IPS DF 19.7 (cell line): ENCODE measurements at places on chromosomes 4 and X.

GRCh38 chrX:71992711-71993110 is 82.1 kb downstream of the NHSL2 start:
- DNase-seq, result no peak

- DNase-seq, result no peak
These were observed 22.3 kb upstream of the SORCS2 start for GRCh38 chr4:7170012-7170411.

- no peak for DNase-seq
These were observed 12.3 kb upstream of the ADH5 start for GRCh38 chr4:99100876-99101275.

DNA sequence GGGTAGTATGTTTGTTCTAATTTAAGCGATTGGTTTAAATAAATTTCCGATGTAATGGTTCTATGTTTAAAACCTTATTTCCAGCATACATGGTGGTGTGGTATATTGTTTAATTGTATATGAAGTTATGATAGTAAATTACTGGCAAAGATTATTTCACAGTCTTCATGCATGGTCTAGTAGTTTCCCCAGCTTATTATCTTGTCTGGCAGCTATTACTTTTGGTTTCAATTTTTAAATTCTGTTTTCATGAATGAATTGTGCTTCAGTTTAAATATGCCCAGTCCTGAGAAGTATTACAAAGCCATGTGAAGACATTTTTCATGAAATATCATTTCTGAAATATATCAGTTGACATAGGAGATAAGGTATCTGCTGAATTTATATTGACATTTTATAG is 6.3 kb downstream of the ALG13 start:
- no peak for DNase-seq

DNA sequence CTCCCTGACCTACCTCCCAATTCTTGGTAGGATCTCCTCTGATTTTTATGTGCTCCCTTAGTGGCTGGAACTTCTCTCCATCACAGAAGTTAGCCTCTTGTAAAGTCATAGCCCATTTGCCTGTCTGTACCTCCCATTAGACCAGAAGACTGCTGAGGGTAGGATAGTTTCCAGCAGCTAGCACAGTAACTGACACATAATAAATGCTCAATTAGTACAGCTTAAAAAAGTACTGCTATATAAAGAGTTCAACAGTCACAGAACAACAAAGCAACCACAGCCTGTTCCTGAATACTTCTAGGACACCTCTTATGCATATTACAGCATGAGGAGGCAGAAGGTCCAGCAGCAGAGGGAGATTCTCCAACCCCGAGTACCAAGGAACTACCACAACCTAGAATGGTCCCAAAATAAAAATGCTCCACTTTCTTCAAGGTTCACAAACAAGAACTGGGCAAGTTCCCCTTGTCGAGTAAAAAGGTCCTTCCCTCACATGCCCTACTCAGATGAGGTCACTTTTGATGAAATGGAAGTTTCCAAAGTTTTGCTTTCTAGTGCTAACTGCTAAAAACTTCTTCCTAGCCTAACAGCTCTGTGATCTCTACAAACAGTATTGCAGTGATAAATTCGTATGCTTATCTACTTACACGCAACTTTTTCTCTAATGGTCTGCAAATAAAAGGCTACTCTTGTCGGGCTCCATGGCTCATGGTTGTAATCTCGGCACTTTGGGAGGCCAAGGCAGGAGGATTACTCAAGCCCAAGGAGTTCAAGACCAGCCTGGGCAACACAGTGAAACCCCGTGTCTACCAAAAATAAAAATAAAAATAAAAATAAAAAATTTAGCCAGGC is 12.8 kb downstream of the MECP2 start:
- no peak for DNase-seq

DNA sequence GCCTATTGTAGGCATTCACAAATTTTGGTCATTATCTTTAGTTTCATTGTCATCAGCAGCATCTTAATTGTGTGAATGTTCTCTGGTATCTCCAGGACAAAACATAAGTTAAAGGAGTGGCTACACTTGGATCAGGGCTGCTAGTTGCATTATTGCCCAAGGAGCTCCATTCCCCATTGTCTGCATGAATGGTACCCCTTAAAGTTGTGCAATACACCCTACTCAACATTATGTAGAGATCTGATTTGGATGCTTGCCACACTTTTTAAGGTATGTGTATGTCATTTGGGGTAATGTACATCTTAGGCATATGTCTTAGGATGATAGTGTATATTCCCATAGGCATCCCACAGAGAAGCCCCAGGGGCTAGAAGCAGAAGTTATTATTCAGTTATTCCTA is 2.9 kb downstream of the GRXCR1 start:
- DNase-seq, result no peak

- no peak for DNase-seq
These were observed 16.2 kb downstream of the MAEA start for GRCh38 chr4:1305781-1306455.

- no peak for DNase-seq
These were observed 41.9 kb downstream of the BMP15 start for GRCh38 chrX:50952406-50952805.

GRCh38 chr4:156695163-156695562 is 276.4 kb downstream of the PDGFC start:
- DNase-seq, result no peak

DNA sequence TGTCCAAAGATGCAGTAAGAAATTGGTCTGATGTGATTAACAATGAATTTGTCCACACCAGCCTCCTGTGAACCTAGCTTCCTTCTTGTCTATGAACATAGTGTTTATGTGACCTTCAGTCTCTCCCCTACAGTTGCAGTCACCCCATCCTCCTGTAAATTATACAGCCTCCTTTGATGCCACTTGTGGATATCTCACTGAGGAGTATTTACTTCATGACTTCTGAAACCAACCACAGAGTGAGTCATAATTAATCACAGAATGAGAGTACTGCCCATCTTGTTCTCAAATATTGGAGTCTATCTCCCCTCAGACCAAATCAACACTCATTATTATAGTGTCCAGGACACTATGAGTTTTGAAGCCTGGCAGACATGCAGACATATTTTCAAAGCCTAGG is 27.3 kb upstream of the XAGE2 start:
- no peak for DNase-seq

- no peak for DNase-seq
These were observed 632 bp downstream of the PLP2 start for GRCh38 chrX:49172280-49172780.

GRCh38 chr4:163535657-163536056 is 41.2 kb downstream of the TMA16 start:
- DNase-seq, result no peak

GRCh38 chr4:98298022-98298421 is 36.8 kb downstream of the RAP1GDS1 start:
- DNase-seq, result no peak

DNA sequence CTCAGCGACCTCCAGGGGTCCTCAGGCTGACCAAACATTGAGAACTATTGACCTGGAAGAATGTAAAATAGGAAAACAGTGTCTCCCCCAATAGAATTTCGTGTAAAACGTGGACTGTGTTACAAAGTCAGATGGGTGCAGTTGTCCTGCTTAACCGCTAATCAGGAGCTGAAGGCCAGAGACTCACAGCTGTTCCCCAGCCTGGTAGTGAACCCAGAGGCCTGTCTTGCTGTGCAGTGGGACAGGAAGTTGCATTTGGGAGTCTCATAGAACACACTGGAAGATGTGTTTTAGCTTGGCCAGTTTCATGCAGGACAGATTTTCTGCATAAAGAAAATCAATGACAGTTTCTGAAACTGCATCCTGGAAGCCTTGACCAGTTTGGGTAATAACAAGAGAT is 151.5 kb downstream of the PTTG2 start:
- no peak for DNase-seq

GRCh38 chr4:37953620-37954293 is 6.4 kb upstream of the PTTG2 start:
- DNase-seq, result no peak

DNA sequence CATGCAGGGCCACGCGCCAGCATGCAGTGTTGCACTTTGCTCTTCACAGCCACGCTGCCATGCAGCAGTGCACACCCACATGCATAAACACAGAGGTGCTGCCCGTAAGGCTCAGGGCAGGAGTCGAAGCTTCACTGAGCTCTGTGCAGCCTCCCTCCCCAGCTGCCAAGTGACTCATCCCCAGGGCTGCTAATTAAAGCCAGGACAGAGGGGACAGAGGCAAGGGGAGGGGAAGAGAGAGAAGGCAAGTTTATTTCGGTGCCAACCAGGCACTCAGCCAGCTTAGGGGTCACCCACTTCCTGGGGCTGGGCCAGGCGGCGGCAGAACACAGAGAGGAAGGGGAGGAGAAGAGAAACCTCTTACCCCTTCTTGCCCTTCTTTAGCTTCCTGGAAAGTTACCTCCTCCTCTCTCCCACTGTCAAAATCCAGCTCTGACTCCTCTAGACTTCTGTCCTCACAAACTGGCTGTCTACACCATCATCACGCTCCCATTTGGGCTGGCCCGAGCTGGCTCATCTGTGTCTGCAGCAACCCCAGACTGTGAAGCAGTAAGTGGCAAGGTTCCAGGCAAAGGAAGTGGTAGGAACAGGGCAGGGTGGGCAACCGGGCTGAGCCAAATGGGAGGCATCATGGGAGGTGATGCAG is 6.2 kb upstream of the IQSEC2 start:
- no peak for DNase-seq

GRCh38 chr4:102734591-102735385 is 26.0 kb downstream of the MANBA start:
- no peak for DNase-seq

- no peak for DNase-seq
These were observed 18.5 kb upstream of the RBM47 start for GRCh38 chr4:40648131-40648530.

DNA sequence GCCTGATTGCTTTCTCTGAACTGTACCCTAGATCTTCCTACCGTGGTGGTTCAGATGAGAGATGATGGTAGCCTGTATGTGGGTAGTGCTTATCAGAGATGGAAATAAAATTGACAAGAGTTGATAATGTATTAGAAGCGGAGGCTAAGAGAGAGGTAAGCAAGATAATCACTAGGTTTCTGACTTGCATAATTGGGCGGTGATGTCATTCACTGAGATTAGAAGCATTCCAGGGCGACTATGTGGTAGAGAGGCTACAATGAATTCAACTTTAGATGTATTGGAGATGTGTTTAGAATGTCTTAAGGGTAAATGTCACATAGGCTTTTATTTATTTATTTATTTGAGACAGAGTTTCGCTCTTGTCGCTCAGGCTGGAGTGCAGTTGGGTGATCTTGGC is 415 bp upstream of the TENM3 start:
- DNase-seq, result no peak

DNA sequence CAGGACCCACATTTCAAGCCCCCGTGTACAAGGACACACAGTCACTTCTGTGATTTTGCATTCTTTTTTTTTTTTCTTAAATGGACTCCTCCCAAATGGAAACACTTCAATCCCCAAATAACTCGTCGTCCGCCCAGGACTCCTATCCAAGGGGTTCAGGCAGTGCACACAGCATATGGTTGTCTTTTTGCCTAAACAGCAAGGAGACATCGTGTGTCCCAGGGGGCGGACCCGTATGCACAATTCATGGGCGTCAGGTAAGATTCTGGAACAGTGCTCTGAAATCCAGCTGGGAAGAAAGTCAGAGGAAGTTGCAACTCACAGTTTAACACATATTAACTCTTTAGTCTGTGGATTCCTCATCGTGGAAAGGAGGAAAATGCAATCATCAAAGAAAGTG is 231.3 kb downstream of the SHOX start:
- no peak for DNase-seq

GRCh38 chr4:76836860-76837562 is 60.9 kb downstream of the SOWAHB start:
- no peak for DNase-seq

- no peak for DNase-seq
These were observed 58.2 kb upstream of the DUSP21 start for GRCh38 chrX:44785652-44786051.

GRCh38 chr4:178811356-178811755 is 1369.1 kb upstream of the AGA start:
- no peak for DNase-seq

DNA sequence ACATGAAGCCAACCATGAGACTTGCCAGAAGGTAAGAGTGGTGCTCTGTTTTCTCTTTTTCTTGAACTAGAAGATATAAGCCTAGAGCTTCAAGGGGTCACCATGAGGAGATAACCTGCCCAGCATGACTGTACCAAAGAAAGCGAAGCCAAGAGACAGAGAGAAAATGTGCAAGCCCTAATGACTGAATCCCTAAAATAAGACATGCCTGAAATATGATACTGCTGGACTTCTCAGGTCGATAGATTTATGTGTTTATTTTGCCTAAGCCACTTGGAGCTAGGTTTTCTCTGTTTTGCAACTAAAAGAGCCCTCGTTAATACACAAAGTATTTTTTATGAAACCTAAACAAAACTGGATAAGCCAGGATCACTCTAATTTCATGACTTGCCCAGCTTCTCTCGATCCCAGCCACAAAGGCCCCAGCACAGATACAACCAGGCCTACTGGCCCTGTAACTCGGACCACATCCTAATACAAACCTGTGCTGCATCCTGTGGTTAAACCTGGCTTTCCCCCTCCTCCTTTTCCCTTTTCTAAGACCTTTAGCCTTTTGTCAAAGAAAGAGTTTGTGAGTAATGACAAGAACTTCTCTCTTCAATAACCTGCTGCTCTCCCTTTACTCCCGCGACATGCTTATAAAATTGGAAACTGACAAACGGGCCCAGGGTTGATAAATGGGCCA is 185.8 kb downstream of the APBB2 start:
- no peak for DNase-seq

- DNase-seq, result no peak
These were observed 248.6 kb downstream of the PCDH18 start for GRCh38 chr4:137283737-137284136.

DNA sequence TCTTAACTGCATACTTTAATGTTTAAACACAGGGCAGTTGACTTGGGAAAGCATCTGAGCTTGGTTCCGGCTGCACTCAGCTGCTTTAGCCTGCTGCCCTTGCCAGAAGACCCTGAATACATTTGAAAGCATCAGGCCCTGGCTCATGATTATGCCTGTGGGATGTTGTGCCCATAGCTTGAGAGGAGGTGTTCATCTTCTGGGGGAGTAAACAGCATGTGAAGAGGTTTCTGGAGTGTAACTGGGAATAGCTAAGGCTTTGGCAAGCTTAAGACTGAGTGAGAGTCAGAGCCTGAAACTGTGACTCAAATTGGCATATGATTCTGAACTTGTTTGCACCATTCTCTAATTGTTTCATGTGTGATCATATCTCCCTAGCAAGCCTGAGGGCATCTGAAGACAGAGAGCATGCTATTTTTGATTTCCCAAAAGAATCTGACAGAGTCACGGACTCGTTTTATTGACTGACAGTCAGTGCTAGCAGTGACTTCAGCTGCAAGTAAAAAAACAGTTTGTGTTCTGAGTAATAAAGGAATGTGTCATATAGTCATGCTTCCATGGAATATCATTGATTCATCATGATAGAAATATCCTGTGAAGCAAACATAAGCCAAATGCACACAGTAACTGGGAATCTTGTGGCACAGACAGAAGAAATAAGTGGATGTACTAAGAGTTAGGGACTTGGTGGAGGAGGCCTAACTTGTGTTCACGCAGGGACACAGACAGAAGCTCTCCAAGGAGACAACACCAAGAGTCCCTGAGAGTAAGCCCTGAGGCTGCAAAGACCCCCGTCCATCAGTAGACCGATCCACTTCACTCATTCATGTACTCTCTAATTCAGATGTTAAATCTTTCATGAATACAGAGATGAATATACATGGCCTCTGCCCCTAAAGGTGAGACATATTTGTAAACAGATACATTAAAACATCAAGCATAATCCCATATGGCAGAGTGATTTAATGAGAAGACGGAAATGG is 100.7 kb downstream of the SYNPO2 start:
- DNase-seq, result no peak
